Right atrium auricular region (tissue), 2 donors: ENCODE measurements at places on chromosomes 5 and 9.

DNA sequence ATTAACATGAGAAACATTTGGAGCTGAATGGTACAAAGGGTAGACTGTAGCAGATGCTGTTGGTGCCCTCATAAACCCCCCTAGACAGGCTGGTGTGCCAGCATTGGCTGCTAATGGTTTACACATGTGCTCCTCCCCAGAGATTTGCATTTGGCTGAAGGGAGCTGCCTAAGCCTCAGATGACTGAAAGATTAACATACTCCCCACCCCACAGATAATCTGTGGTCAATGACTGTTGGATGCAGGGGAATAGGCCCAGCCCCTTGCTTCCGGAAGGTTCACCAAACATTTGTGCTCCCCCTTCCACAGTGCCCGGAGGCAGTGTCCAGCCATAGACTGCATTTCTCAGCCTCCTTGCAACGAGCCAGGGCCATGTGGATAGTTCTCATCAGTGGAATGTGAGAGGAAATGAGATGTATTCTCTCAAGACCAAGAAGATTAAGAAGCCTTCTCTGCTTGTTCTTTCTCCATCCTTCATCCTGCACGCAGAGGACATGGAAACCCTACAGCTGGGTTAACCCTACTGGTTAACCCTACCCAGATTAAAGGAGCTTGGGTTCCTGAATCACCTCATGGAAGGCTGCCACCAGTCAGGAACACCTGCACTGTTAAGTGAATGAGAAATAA, 79.6 kb downstream of the PHAX start:
- H3K36me3 ChIP-seq = no peaks in the 10 kb centered on the region
- DNase-seq = no peak
- no peak overlapping the region for H3K4me3 ChIP-seq
- H3K27ac ChIP-seq = no peak overlapping the region

GRCh38 chr5:139847790-139848507, 52.3 kb downstream of the PSD2 start:
- H3K27ac ChIP-seq = peak overlapping the region; percentile 89
- peak overlapping the region; percentile 73 for H3K4me3 ChIP-seq
- H3K27me3 ChIP-seq = no peaks in the 10 kb centered on the region
- H3K36me3 ChIP-seq = no peaks in the 10 kb centered on the region

GRCh38 chr9:78543353-78543752, 246.4 kb downstream of the PSAT1 start:
- no peaks in the 10 kb centered on the region for H3K4me1 ChIP-seq
- H3K36me3 ChIP-seq = no peaks in the 10 kb centered on the region
- no peaks in the 10 kb centered on the region for H3K27me3 ChIP-seq
- no peak overlapping the region for H3K27ac ChIP-seq
- no peak overlapping the region for H3K4me3 ChIP-seq

GRCh38 chr5:38534156-38534453, 22.3 kb downstream of the LIFR start:
- DNase-seq = no peak
- H3K4me1 ChIP-seq = no peaks in the 10 kb centered on the region
- no peak overlapping the region for H3K27ac ChIP-seq
- H3K4me3 ChIP-seq = no peak overlapping the region
- H3K27me3 ChIP-seq = no peaks in the 10 kb centered on the region
- H3K36me3 ChIP-seq = no peaks in the 10 kb centered on the region

DNA sequence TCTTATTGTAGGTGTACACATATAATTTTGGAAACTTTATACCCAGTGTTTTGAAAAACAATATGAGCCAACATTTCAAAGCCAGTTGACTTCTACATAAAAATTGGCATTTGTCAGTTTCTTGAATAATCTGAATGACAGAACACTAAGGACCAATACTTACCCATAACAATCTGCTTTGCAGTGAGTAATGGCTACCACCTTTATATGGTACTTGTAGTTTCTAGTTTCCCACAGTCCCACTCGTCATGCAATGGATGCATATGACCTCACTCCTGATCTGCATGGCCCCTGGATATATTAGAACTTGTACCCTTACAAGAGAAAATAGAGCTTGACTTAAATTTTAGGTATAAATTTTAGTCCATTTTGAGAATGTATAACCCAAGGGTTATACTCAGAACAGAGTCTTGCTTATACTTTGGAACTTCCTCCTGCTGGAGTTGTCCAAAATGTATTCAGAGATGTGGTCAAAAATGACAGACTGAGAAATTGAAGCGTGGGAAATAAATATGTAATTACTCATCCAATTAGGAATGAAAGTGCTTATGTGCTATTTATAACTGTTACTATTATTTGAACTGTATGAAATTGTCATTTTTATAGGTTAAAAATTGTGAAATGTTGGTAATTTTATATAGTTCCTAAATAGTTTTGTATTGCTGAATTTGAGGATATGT, 19.5 kb downstream of the XRCC4 start:
- H3K27ac ChIP-seq = no peak overlapping the region
- H3K4me1 ChIP-seq = no peaks in the 10 kb centered on the region
- H3K4me3 ChIP-seq = no peak overlapping the region
- DNase-seq = no peak
- no peaks in the 10 kb centered on the region for H3K36me3 ChIP-seq

DNA sequence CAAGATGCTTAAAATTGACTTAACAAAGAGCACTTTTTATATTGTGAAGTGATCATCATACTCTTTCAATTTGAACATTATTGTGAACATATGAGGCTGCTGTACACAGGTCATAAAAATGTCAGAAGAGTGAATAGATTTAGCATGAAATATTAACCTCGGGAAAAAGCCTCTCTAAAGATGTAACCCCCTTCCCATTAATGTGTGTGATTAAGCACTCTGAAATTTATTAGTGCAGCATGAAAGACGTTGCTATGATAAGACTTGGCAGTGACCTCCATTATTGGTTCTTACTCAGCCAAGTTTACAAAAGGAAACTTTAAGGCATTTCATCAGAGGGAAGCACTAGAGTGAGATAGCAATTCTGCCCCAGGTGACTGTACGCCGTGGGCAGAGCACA, 326.5 kb downstream of the NTRK2 start:
- H3K4me1 ChIP-seq = no peaks in the 10 kb centered on the region
- no peaks in the 10 kb centered on the region for H3K36me3 ChIP-seq
- H3K27me3 ChIP-seq = no peaks in the 10 kb centered on the region
- H3K27ac ChIP-seq = no peak overlapping the region
- H3K4me3 ChIP-seq = no peak overlapping the region
- DNase-seq = no peak

DNA sequence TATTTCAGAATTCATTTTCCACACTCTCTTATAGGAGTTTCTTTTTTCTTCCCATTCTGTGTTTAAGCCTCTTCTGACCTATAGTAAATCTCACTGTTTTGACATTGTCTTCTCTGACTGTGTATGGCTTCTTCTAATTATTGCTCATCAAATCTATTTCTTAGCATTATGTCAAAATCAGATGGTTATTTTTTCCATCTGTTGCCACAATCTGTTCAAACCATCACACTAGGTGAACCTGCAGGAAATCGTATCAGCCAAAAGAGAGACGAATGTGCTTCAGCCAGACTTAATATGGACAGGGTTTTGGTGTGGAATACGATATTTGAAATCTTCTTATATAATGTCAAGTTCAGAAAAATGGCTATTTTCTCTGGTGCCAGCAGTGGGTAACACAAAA, 15.9 kb upstream of the SEMA4D start:
- no peaks in the 10 kb centered on the region for H3K27me3 ChIP-seq
- H3K4me3 ChIP-seq = no peak overlapping the region
- H3K4me1 ChIP-seq = no peaks in the 10 kb centered on the region
- H3K27ac ChIP-seq = no peak overlapping the region
- H3K36me3 ChIP-seq = no peaks in the 10 kb centered on the region
- DNase-seq = no peak

- no peaks in the 10 kb centered on the region for H3K27me3 ChIP-seq
- no peak overlapping the region for H3K4me3 ChIP-seq
- DNase-seq = no peak
- no peak overlapping the region for H3K27ac ChIP-seq
- H3K4me1 ChIP-seq = no peaks in the 10 kb centered on the region
These were observed 300.7 kb downstream of the MLLT3 start for GRCh38 chr9:20321423-20322082.

GRCh38 chr5:133051061-133051541, 712 bp upstream of the HSPA4 start:
- DNase-seq = no peak
- H3K27ac ChIP-seq = peak overlapping the region; percentile 97
- H3K36me3 ChIP-seq = no peaks in the 10 kb centered on the region
- H3K27me3 ChIP-seq = no peaks in the 10 kb centered on the region
- peak overlapping the region; percentile 76 for H3K4me3 ChIP-seq

DNA sequence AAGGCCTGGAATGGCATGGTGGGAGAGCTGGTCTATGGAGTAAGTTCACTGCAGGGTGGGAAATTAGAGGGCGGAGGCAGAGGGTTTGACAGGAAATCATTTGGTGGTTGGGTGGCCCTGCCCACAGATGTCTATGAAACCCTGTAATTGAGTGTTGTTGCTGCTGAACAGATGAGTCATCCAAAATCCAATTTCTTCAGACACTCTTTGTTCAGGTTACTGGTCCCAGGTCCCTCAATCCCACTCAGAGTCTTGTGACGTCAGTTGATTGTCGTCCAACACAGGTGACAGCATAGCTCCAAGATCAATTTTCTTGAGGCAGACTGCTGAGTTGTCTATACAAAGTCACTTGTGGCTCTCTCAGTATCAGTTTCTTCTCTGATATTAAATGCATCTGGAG, 208.6 kb downstream of the GRIA1 start:
- H3K27ac ChIP-seq = no peak overlapping the region
- no peaks in the 10 kb centered on the region for H3K36me3 ChIP-seq
- H3K4me1 ChIP-seq = no peaks in the 10 kb centered on the region
- H3K4me3 ChIP-seq = no peak overlapping the region
- DNase-seq = no peak

DNA sequence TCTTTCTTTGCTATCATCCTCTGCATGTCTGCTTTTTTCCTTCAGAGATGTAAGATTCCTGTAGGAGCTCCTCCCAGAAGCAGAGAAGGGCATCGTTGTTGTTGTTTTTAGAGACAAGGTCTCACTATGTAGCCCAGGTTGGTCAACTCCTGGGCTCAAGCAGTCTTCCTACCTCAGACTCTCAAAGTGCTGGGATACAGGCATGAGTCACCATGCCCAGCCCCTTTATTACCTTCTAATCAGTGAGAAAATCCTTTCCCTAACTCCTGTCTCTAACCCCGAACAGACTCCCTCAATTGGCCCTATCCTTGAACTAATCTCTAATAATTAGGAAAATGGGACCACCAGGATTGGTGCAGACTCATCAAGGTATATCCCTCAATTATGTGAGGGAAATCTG, 64.4 kb downstream of the GALNT10 start:
- no peak for DNase-seq
- H3K4me1 ChIP-seq = no peaks in the 10 kb centered on the region
- no peaks in the 10 kb centered on the region for H3K36me3 ChIP-seq
- no peak overlapping the region for H3K4me3 ChIP-seq
- H3K27me3 ChIP-seq = no peaks in the 10 kb centered on the region

DNA sequence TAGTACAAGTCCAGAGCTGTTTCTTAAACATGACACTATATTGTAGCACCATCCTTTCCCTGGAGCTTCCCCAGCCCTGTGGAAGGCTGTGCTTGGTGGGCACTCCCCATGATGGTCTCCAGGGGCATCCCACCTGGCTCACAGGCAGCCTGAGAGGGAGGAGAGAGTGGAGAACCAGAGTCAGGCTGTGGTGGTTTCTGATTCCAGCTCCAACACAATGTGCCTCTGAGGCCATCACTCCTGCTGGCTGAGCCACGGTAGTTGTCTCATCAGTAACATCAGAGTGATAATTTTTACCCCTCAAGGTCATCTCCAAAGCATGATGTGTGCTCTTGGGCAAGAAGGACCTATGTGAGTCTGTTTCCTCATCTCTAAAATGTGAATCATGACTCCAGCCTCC, 398.0 kb downstream of the CDK5RAP2 start:
- no peaks in the 10 kb centered on the region for H3K36me3 ChIP-seq
- no peaks in the 10 kb centered on the region for H3K27me3 ChIP-seq
- no peak overlapping the region for H3K4me3 ChIP-seq
- DNase-seq = no peak

GRCh38 chr5:36606428-36607113, at the start of gene SLC1A3:
Gene SLC1A3, plus strand, starts transcription at chr5:36606606. Its CDS starts 1,818 bp downstream, at chr5:36608424.
- H3K36me3 ChIP-seq = no peaks in the 10 kb centered on the region
- peak; percentile 80 for DNase-seq
- H3K27me3 ChIP-seq = no peaks in the 10 kb centered on the region
- H3K4me1 ChIP-seq = peaks cover 14% of the 10 kb centered on the region
- H3K4me3 ChIP-seq = peak within 1 kb of the TSS; percentile 60
- H3K27ac ChIP-seq = peak within 1 kb of the TSS; percentile 83

DNA sequence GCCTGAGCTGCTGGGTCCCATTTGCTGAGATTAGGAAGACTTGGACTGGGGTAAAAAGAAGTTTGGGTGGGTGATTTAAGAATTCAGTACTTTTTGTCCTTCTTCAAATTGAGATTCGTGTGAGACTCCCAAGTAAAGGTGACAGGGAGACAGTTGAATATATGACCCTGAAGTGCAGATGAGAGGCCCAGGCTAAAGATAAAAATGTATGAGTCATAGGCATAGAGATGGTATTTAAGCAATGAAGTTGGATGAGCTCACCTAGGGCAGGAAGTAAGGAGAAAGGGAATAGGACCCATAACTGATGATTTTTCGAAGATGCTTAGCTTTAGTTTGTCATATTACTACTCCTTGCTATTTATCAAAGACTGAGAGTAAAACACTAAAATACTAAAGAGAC, 255.9 kb upstream of the ADRA1B start:
- no peak overlapping the region for H3K4me3 ChIP-seq
- no peaks in the 10 kb centered on the region for H3K36me3 ChIP-seq

DNA sequence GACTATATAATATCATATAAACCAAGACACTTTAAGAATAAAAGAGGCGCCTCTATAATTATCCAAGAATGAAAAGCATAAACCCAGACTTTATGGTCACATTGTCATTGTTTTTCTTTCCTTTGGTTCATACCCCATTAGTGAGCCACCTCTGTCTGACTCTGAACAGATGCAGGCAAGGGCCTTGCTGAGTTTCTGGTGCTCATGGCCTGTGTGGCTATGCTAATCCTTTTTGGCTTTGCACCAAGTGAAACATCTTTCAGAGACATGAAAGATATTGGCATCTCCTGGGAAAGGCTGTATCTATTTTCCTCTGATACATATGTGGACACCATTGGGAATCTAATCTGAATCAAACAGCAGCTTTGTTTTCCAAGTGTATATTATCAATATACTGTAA, 222.5 kb downstream of the CHSY3 start:
- H3K27ac ChIP-seq = no peak overlapping the region
- H3K36me3 ChIP-seq = no peaks in the 10 kb centered on the region
- no peak overlapping the region for H3K4me3 ChIP-seq
- no peak for DNase-seq

- no peaks in the 10 kb centered on the region for H3K27me3 ChIP-seq
- DNase-seq = no peak
- no peaks in the 10 kb centered on the region for H3K36me3 ChIP-seq
- H3K27ac ChIP-seq = no peak overlapping the region
- H3K4me1 ChIP-seq = no peaks in the 10 kb centered on the region
- H3K4me3 ChIP-seq = no peak overlapping the region
These were observed 153.9 kb downstream of the CSNK1G3 start for GRCh38 chr5:123665822-123666371.

GRCh38 chr9:27483576-27483975, 40.5 kb upstream of the IFNK start:
- H3K27me3 ChIP-seq = no peaks in the 10 kb centered on the region
- H3K4me1 ChIP-seq = no peaks in the 10 kb centered on the region
- DNase-seq = no peak
- no peak overlapping the region for H3K27ac ChIP-seq
- no peaks in the 10 kb centered on the region for H3K36me3 ChIP-seq

GRCh38 chr9:70883056-70883455, 238.4 kb downstream of the TRPM3 start:
- no peaks in the 10 kb centered on the region for H3K4me1 ChIP-seq
- no peaks in the 10 kb centered on the region for H3K27me3 ChIP-seq
- H3K27ac ChIP-seq = no peak overlapping the region
- no peak overlapping the region for H3K4me3 ChIP-seq
